CD8-positive, alpha-beta T cell (primary cell): ENCODE measurements at places on chromosomes 4 and X.

- DNase-seq: no peak
Measured at GRCh38 chrX:2989565-2989964, 16.8 kb upstream of the ARSH start.

- DNase-seq: no peak
Measured at GRCh38 chrX:155893521-155893920, 12.4 kb downstream of the VAMP7 start.

- DNase-seq: no peak
Measured at GRCh38 chr4:172392741-172393140, 579.5 kb downstream of the GALNTL6 start.

GRCh38 chr4:138911909-138912703, 103.5 kb upstream of the NOCT start:
- no peak for DNase-seq

DNA sequence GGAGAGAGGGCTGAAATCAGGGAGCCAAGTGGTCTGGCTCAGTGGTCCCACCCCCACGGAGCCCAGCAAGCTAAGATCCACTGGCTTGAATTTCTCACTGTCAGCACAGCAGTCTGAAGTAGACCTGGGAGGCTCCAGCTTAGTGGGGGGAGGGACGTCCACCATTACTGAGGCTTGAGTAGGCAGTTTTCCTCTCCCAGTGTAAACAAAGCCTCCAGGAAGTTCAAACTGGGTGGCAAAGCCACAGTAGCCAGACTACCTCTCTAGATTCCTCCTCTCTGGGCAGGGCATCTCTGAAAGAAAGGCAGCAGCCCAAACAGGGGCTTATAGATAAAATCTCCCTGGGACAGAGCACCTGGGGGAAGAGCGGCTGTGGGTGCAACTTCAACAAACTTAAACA, 88.1 kb downstream of the NPFFR2 start:
- DNase-seq: no peak

DNA sequence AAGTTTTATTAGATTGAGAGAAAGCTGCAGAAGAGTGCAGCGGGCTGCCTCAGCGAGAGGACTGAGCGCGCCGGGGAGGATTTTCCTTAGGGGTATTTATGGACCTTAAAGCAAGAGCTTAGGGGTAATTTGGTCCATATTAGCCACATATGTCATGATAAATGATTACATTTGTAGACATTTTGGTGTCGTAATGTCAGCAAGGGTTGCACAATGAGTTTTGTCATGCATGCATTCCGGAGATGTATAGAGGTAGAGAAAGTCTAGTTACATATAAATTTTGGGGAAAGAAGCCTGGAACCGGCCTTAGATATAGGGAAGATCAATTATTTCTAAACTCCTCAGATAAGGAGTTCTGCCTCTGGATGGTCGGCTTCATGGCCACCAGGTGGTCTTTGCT, 10.0 kb downstream of the MGST2 start:
- DNase-seq: no peak

GRCh38 chr4:148289740-148290139, 152.5 kb downstream of the NR3C2 start:
- no peak for DNase-seq

DNA sequence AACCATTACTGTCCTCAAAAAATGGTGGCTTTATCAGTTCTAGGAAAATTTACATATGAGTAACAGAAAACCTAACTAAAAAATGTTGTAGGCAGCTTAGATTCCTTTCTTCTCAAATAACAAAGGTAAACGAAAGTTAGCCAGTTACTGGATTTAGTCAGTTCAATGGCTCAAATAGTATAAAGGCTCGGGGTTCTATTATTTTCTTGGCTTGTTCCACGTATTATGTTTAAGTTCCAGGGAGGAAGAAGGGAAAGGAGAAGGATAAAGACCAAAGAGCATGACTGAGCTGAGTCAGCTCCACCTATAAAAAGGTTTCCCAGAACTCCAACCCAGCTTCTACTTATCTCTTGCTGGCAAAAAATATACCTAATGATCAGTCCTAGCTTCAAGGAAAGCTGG, 41.0 kb upstream of the MAB21L2 start:
- DNase-seq: no peak
